ENCODE measurements at places on chromosomes 5 and 9. TPM values are rescaled to one million over a fixed set of nuclear protein-coding genes. Genes with fewer than 3 reads are reported as not detected.
A peak's percentile ranks its signal among the peaks of the same experiment; 100 is the strongest.

DNA sequence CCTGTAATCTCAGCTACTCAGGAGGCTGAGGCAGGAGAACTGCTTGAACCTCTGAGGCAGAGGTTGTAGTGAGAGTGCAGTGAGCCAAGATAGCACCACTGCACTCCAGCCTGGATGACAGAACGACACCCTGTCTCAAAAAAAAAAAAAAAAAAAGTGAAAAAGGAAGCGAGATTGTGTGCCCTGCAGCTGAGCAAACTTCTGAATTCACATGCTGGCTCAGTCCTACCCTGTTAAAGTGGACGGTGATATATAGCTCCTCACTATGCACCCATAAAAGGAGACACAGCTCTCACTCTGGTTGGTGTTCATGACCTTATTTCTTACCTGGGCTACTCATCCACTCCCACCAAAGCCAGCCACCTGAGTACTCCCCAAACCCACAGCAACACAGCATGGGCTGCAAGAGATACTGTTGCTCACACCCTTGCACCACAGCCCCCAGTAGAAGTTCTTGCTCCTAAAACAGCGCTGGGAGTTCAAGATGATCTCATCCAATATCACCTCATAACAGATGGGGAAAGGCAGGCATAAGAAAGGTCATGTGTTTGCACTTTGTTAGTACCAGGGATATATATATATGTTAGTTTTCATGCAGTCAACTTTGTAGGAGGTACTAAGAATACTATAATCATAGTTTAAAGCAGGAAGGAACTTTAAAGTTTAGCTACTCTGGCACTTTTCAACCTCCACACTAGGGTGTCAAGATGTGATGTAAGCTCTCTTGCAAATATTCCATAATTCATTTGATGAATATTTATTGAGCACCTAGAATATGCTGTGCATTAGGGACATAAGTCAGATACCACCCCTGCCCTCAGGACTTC lies 4.0 kb downstream of the TTLL11 start:
- H3K4me1 ChIP-seq, result peaks cover 26% of the 10 kb centered on the region
- no peaks in the 10 kb centered on the region for H3K27me3 ChIP-seq
- H3K27ac ChIP-seq, result no peak overlapping the region
- no peak for DNase-seq

DNA sequence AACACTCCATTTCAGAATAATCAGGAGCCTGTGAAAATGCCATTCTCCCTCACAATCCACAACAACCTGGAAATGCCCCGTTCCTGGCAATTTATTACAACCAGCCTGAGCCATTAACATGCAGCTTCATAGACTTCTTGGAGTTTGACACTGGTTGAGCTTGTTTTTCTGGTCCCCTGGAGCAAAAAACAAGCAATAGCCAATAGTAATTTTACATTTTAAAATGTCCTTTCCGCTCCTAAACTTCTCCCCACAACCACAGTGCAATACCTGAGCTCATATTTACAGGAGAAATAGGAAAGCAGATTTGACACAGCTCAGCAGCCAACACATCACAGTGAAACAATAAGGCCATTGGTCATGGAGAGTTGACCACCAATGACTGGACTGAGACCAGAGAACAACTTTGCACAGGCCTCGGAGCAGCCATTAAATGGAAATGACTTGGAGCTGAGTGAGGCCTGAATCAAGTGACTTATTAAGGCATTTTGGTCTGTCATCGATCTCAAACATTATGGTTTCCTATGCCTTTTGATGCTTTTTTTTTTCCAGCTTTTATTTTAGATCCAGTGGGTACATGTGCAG lies 73.0 kb downstream of the ENC1 start:
- no peak overlapping the region for H3K4me3 ChIP-seq
- no peaks in the 10 kb centered on the region for H3K36me3 ChIP-seq
- no peaks in the 10 kb centered on the region for H3K27me3 ChIP-seq
- H3K27ac ChIP-seq, result no peak overlapping the region

- H3K27ac ChIP-seq, result no peak overlapping the region
- no peak for DNase-seq
- no peaks in the 10 kb centered on the region for H3K27me3 ChIP-seq
- no peak overlapping the region for H3K4me3 ChIP-seq
Measured at GRCh38 chr5:19496056-19496455, 491.9 kb downstream of the CDH18 start.

DNA sequence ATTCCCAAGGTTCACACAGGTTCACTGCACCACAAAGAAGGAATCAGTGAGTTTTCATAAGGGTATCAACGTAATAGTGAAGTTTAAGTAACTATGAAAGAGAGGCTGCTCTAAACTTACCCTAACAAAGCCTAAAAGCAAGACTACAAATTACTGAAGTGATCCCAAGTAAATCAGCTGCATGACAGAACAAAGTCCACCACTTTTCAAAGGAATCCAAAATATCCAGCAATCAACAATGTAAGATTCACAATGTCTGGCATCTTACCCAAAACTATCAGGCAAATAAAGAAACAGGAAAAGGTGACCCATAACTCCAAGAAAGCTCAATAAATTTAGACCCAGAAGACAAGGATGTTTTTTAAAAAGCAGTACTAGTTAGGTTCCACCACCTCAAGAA lies 70.1 kb downstream of the GNAQ start:
- no peaks in the 10 kb centered on the region for H3K36me3 ChIP-seq
- DNase-seq, result no peak
- peak overlapping the region; percentile 60 for H3K27ac ChIP-seq
- peaks cover 12% of the 10 kb centered on the region for H3K4me1 ChIP-seq
- no peak overlapping the region for H3K4me3 ChIP-seq

- no peak for DNase-seq
- H3K4me3 ChIP-seq, result no peak overlapping the region
- no peak overlapping the region for H3K27ac ChIP-seq
- no peaks in the 10 kb centered on the region for H3K27me3 ChIP-seq
- H3K36me3 ChIP-seq, result no peaks in the 10 kb centered on the region
- no peaks in the 10 kb centered on the region for H3K4me1 ChIP-seq
Measured at GRCh38 chr9:3773362-3774060, 247.7 kb upstream of the RFX3 start.

DNA sequence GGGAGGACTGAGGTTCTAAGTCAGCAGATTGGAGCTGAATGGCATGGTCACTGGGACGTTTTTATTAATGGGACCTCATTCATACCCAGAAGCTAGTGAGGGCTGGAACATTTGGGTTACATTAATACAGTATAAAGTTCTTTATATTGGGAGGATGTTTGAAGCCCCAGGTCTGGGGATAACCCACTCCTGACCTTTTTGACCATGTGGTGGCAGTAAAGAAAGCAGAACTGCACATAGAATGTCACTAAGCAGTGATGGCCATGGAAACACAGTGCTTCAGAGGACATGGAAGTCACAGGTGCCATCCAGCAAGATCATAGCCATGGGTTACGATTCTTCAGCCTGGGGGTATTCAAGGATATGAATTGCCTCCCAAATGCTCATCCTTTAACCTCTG lies 176.0 kb downstream of the ATP10B start:
- no peaks in the 10 kb centered on the region for H3K36me3 ChIP-seq
- H3K4me1 ChIP-seq, result no peaks in the 10 kb centered on the region
- no peak for DNase-seq

DNA sequence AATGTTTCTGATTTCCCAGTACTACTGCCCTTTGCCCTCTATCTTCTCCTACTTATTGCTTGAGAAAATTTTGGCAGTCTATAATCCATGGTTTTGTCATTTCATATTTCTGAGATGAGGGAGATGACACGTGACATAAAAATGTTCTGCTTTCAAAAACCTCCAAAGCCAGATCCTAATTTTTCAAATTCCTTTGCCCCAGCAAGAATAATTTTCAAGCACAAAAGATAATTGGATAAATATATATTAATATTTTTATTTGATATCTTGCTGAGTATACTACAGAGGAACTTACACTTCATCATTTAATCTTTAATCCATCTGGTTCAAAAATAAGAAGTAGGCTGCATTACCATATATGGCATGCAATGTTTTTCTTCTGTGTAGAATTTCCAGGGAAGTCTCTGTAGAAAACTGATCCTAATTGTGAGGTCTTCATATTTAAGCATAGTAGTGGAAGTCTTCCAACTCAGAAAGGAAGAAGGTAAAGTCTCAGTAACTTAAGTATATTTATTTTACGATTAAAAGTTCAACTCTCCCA lies 1738.8 kb downstream of the EFNA5 start:
- no peaks in the 10 kb centered on the region for H3K36me3 ChIP-seq
- no peak for DNase-seq
- no peaks in the 10 kb centered on the region for H3K27me3 ChIP-seq
- H3K27ac ChIP-seq, result no peak overlapping the region
- no peak overlapping the region for H3K4me3 ChIP-seq
- peaks cover 3% of the 10 kb centered on the region for H3K4me1 ChIP-seq

DNA sequence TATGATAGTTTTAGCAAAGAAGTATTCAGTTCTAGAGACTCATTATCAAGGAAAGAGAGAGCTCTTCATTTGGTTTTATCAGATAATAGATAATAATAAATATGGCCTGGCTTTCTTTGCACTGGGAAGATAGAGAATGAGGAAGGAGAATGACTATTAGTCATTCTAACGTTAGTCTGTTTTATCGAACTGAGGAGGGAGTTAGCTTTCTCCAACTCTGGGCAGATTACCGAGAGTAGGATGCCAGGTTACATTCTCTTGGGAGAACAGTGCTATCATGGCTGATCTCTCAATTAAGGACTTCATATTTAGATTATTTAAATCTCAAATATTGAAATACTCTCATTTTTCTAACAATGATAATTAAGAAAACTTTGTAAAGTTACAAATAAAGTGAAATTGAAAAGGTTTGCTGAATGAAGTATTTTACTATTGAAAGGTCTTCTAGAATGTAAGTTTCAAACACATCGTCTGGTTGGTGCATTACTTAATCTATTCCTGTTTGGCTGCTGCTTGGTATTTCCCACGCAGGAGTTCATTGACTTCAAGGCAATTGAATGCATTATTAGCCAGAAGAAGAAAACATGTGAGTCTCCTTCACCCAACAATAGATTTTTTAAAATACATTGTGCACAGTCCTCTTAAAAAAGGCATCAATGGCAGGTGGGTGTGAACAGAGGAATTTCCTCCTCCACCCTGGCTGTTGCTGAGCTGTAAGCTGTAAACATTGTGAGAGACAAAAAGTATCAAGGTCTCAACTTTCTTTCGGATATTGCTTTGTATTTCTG lies 140.8 kb downstream of the C9orf152 start:
- H3K27me3 ChIP-seq, result no peaks in the 10 kb centered on the region
- no peak overlapping the region for H3K4me3 ChIP-seq
- no peak overlapping the region for H3K27ac ChIP-seq

DNA sequence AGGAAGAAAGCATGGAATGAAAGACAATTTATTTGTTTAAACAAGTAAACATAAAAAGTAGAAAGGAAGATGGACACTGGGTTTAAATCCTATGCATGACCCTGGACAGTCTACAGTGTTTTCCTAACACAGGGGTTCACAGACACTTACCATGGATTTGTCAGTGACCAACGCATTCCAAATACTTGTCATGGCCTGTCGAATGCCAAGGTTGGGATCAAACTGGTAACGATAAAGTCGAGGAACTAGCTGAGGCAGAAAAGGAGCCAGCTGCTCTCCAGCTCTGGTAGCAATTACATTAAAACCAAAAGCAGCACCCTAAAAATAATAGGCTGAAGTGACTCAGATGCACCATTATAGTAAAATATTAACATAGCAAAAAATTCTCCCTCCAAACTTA lies 59.4 kb upstream of the OR2K2 start:
- no peak for DNase-seq
- peaks cover 12% of the 10 kb centered on the region for H3K36me3 ChIP-seq
- H3K27me3 ChIP-seq, result no peaks in the 10 kb centered on the region
- H3K4me1 ChIP-seq, result no peaks in the 10 kb centered on the region
- H3K4me3 ChIP-seq, result no peak overlapping the region
- no peak overlapping the region for H3K27ac ChIP-seq

- no peaks in the 10 kb centered on the region for H3K27me3 ChIP-seq
- no peak overlapping the region for H3K27ac ChIP-seq
- DNase-seq, result no peak
- no peaks in the 10 kb centered on the region for H3K36me3 ChIP-seq
- no peaks in the 10 kb centered on the region for H3K4me1 ChIP-seq
- no peak overlapping the region for H3K4me3 ChIP-seq
Measured at GRCh38 chr9:132411091-132411508, 1.1 kb downstream of the CFAP77 start.

- H3K4me3 ChIP-seq, result no peak overlapping the region
- H3K27ac ChIP-seq, result no peak overlapping the region
- H3K27me3 ChIP-seq, result no peaks in the 10 kb centered on the region
- no peaks in the 10 kb centered on the region for H3K4me1 ChIP-seq
Measured at GRCh38 chr5:82111191-82111590, 139.4 kb downstream of the ATG10 start.

DNA sequence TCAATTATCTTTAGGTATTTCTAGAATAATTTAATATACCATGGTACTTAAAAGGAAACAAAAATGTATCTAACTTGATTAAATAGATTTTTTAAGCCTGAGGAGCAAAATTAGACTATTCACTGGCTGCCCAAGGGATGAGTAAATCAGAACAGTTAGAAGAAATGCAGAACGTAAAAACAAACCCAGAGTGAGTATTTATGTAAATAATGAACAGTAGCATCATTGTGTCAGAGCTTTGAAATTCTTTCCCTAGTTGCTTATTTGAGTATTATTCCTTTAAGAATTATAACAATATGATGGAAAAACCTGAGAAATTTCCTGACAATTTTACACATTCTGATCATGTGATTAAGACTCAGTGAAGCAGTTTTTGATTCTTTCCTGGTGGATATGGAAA lies 200.9 kb downstream of the GDNF start:
- no peaks in the 10 kb centered on the region for H3K27me3 ChIP-seq
- no peak for DNase-seq
- H3K36me3 ChIP-seq, result no peaks in the 10 kb centered on the region
- H3K4me3 ChIP-seq, result no peak overlapping the region
- H3K4me1 ChIP-seq, result no peaks in the 10 kb centered on the region

- peaks cover 1% of the 10 kb centered on the region for H3K4me1 ChIP-seq
- no peak for DNase-seq
- no peaks in the 10 kb centered on the region for H3K27me3 ChIP-seq
- H3K4me3 ChIP-seq, result no peak overlapping the region
Measured at GRCh38 chr5:83583859-83584258, 112.3 kb downstream of the VCAN start.

CLINT1 gene
- 60.9 TPM for total RNA-seq

FST gene
- 16.8 TPM for total RNA-seq

TMEM252 gene
- not detected for total RNA-seq

CKMT2 gene
- total RNA-seq, result 24.1 TPM

ADGRD2 gene
- total RNA-seq, result not detected

DOCK2 gene
- 53.7 TPM for total RNA-seq

GFPT2 gene
- total RNA-seq, result 60.1 TPM

BTNL3 gene
- not detected for total RNA-seq

RNF180 gene
- 44.5 TPM for total RNA-seq

CTXN3 gene
- not detected for total RNA-seq

MORN5 gene
- not detected for total RNA-seq

SMIM33 gene
- total RNA-seq, result not detected

FGF10 gene
- total RNA-seq, result 10.0 TPM

FNIP1 gene
- 43.2 TPM for total RNA-seq

All from aorta (tissue), 5 donors.